Activated naive CD8-positive, alpha-beta T cell treated with anti-CD3 and anti-CD28 coated beads, Interleukin-2, amount 10 ng/mL, durations not matched to agents 7 days and 5 days (primary cell): ENCODE measurements at places on chromosomes 12 and 14. TPM values are rescaled to one million over a fixed set of nuclear protein-coding genes. Genes with fewer than 3 reads are reported as not detected.

DNA sequence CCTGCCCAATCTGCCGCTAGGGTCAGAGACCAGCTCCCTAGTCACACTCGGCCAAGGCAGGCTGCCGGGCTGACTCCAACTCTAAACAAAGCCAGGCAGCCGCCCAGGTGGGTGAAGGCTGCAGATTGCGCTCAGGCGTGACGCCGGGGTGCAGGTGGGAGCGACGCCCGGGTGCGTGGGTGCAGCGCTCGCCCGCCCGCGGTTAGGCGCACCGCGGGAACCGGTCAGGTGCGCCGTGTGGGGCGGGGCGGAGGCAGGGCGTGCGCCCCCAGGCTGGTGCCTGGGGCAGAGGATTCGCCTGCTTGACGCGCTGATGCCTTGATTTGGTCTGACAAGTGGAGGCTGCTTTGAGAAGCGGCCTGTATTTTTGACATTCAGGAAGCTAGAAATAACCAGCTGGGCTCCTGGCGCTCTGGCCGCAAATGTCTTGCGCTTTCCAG, 126.7 kb upstream of the HIF1A start:
- peak overlapping the region; percentile 87 for H3K27ac ChIP-seq
- H3K4me1 ChIP-seq, result peaks cover 44% of the 10 kb centered on the region
- peak overlapping the region; percentile 79 for H3K4me3 ChIP-seq
- DNase-seq, result peak; percentile 80

- no peaks in the 10 kb centered on the region for H3K27me3 ChIP-seq
- peaks cover 4% of the 10 kb centered on the region for H3K36me3 ChIP-seq
- no peak overlapping the region for H3K4me3 ChIP-seq
- no peak overlapping the region for H3K27ac ChIP-seq
- peaks cover 33% of the 10 kb centered on the region for H3K4me1 ChIP-seq
These were observed 110.2 kb downstream of the PPP2R5E start for GRCh38 chr14:63432888-63433552.

GRCh38 chr12:92558806-92559205, 144.0 kb upstream of the PLEKHG7 start:
- no peak overlapping the region for H3K4me3 ChIP-seq
- H3K27me3 ChIP-seq, result no peaks in the 10 kb centered on the region
- no peak for DNase-seq
- peaks cover 23% of the 10 kb centered on the region for H3K4me1 ChIP-seq
- H3K27ac ChIP-seq, result no peak overlapping the region

- DNase-seq, result peak; percentile 68
- H3K27me3 ChIP-seq, result peaks cover 25% of the 10 kb centered on the region
- H3K36me3 ChIP-seq, result no peaks in the 10 kb centered on the region
- peaks cover 18% of the 10 kb centered on the region for H3K4me1 ChIP-seq
- peak overlapping the region; percentile 62 for H3K4me3 ChIP-seq
These were observed 17.6 kb upstream of the PLEKHH1 start for GRCh38 chr14:67515386-67516079.

GRCh38 chr14:56903304-56903969, 93.2 kb upstream of the OTX2 start:
- H3K4me3 ChIP-seq, result no peak overlapping the region
- H3K27me3 ChIP-seq, result peaks cover 7% of the 10 kb centered on the region
- no peak for DNase-seq
- no peaks in the 10 kb centered on the region for H3K4me1 ChIP-seq
- H3K27ac ChIP-seq, result no peak overlapping the region

DNA sequence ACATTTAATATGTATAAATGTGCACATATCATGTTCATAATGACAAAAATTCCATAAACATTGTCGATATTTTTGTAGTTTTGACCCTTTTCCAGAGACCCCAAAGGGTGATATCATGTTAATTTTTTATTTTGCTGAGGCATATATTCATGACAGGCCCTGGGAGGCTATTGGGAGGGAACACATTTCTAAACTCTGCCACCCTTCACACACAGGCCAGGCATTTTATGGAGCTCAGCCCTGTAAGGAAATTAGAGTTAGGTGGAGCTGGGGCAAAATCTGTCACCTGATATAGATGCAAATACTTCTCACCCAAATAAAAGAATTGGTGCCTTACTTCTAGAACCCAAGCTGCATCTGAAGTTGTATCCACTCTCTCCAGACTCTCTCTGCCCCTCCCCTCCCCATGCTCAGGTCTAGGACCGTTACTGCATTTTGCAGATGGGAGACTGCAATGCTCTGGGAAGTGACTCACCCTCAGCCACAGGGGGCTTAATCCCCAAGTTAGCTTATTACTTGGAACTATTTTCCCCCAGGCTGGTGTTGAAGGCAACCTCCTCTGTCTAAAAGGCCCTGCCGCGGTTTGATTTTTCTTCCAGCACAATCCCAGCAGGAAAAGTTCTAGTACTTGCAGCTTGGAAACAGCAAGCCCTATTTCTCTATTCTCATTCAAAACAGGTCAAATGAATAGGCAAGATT, 238.9 kb downstream of the EMP1 start:
- H3K36me3 ChIP-seq, result no peaks in the 10 kb centered on the region
- H3K27ac ChIP-seq, result no peak overlapping the region
- no peak overlapping the region for H3K4me3 ChIP-seq
- no peak for DNase-seq
- H3K4me1 ChIP-seq, result no peaks in the 10 kb centered on the region

DNA sequence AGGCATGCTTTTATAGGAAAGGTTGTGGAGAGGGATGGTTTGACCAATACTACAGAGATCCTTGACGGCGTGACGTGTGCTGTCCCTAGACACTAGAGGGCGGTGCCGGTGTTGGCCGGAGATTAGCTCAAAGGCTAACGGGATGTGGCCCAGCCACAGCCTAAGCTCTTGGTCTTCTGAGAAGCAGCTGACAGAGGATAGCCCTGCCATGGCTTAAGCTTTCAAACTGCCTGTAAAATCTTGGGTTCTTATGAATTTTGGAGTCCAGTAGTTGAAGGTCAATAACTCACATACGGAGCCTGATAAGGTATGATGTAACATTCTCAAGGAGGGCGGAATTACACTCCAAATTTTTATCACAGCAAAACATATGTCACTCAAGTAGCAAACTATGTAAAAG, 515.7 kb upstream of the ATXN7L3B start:
- DNase-seq, result no peak
- no peak overlapping the region for H3K27ac ChIP-seq
- H3K36me3 ChIP-seq, result no peaks in the 10 kb centered on the region
- no peaks in the 10 kb centered on the region for H3K27me3 ChIP-seq
- H3K4me1 ChIP-seq, result peaks cover 3% of the 10 kb centered on the region

DNA sequence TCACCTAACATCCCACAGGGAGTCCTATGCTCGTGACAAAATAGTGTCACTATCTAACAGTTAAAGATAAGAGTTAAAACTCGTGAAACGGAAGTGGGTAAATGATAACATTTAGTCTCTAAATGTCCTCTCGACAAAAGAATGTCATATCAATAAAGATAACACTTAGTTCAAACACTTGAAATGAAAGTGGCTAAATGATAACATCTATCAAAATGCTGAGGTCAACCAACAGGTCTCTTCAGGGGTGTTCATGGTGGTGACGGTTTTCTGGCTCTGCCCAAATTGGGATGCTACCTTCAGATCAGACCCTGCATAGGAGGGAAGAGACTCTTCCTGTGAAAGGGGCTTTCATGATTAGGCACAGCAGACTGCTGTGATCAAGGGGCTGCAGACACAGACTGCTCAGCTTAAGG, 22.1 kb downstream of the IL26 start:
- H3K27ac ChIP-seq, result no peak overlapping the region
- no peak for DNase-seq
- no peaks in the 10 kb centered on the region for H3K36me3 ChIP-seq
- H3K4me3 ChIP-seq, result no peak overlapping the region

DNA sequence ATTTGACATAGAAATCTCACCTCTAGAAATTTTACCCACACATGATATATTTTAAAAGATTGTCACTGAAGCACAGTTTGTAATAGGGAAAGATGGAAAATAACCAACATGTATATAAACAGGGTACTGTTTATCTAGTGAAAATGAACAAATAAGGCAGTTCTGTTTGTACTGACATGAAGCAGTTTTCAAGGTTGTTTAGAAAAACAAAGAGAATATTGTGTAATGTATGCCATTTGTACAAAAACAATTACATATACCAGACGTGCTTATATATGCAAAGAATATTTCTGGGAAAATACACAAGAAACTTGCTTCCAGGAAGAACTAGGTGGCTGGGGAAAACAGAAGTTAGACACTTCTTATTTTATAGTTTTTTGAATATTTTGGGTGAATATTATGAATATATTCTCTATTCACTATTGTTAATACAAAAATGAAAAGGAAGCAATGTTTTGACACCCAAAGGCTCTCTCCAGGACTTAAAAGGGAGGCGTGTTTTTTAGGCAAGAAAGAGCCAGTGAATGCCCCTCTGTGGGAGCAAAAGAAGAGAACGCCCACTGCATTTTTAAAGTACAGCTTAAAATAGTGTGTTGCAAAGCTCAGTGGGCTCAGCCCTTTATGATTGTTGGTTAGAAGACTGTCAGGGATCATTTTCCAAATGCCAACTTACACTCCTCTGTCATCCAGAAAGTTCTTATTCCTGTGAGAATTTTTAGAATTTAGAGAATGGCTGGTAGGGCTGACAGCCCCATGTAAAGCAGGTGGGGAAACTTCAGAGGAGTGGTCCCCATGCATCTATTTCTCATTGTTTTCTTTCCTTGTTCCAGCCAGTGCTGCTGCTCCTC, 59.6 kb upstream of the FERMT2 start:
- peaks cover 12% of the 10 kb centered on the region for H3K27me3 ChIP-seq
- no peak for DNase-seq
- no peaks in the 10 kb centered on the region for H3K4me1 ChIP-seq
- H3K4me3 ChIP-seq, result no peak overlapping the region
- no peaks in the 10 kb centered on the region for H3K36me3 ChIP-seq

DNA sequence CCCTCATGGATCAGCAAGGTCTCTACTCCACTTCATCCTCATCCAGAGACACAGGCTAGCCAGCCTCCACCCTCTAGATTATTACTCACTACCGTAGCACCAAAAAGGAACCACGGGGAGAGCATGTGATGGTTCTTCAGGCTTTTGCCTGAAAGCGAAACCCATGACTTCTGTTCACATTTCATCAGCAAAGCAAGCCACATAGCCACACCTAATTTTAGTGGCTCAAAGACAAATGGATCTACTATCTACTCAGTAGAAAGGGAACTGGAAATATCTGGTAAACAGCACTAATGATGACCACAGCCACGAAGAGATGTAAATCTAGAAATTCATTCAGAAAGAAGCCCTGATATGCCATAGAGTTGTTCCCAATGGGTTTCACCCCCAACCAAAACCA, 51.4 kb downstream of the VCPKMT start:
- H3K4me1 ChIP-seq, result peaks cover 72% of the 10 kb centered on the region
- no peak for DNase-seq
- no peaks in the 10 kb centered on the region for H3K27me3 ChIP-seq
- peak overlapping the region; percentile 100 for H3K27ac ChIP-seq
- peaks cover 27% of the 10 kb centered on the region for H3K36me3 ChIP-seq
- H3K4me3 ChIP-seq, result peak overlapping the region; percentile 68

- no peaks in the 10 kb centered on the region for H3K27me3 ChIP-seq
- H3K27ac ChIP-seq, result no peak within 1 kb of the TSS
- no peak within 1 kb of the TSS for H3K4me3 ChIP-seq
- H3K4me1 ChIP-seq, result peaks cover 25% of the 10 kb centered on the region
- peaks cover 15% of the 10 kb centered on the region for H3K36me3 ChIP-seq
- peak; percentile 88 for DNase-seq
These were observed at the start of gene PRMT5 for GRCh38 chr14:22929104-22929960. Gene PRMT5 (minus strand): TSS chr14:22929376. CDS start chr14:22929361, 15 bp downstream.

GRCh38 chr14:22552827-22553076, 36.3 kb downstream of the DAD1 start:
- H3K36me3 ChIP-seq, result peaks cover 58% of the 10 kb centered on the region
- no peaks in the 10 kb centered on the region for H3K27me3 ChIP-seq
- H3K4me3 ChIP-seq, result peak overlapping the region; percentile 86

GRCh38 chr12:121800694-121801594, 2.9 kb upstream of the SETD1B start:
- peaks cover 17% of the 10 kb centered on the region for H3K36me3 ChIP-seq
- peak; percentile 80 for DNase-seq
- H3K4me3 ChIP-seq, result peak overlapping the region; percentile 89
- peaks cover 25% of the 10 kb centered on the region for H3K4me1 ChIP-seq
- no peaks in the 10 kb centered on the region for H3K27me3 ChIP-seq

Gene DHRS2
- total RNA-seq, result not detected

Gene AQP2
- not detected for total RNA-seq

Gene SALL2
- 4.4 TPM for total RNA-seq
